Motor neuron (in vitro differentiated cells): ENCODE measurements at places on chromosomes 13 and 19. TPM values are rescaled to one million over a fixed set of nuclear protein-coding genes. Genes with fewer than 3 reads are reported as not detected.

GRCh38 chr13:33494596-33495204, 209.1 kb upstream of the STARD13 start:
- no peak for ATAC-seq

DNA sequence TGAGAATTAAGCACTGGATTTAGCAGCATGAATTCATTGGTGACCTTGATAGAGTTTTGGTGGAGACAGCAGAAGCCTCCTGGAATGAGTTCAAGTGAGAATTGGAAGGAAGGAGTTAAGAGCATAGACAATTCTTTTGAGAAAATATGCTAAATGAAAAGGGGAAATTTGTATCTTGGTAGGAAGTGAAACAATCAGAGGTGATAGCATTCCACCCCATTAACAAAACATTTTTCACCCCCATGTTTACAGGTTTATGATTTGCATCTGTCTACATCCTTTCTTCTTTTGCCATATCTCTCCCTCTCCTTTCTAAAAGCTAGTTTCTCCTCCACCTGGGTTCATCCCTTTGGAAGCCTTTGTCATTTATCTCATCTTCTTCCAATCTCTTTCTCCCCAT, 27.5 kb downstream of the LNX2 start:
- no peak for ATAC-seq

GRCh38 chr19:19741184-19741583, 8.3 kb upstream of the ZNF14 start:
- ATAC-seq = no peak

GRCh38 chr13:103101901-103102300, 35.7 kb upstream of the SLC10A2 start:
- no peak for ATAC-seq

DNA sequence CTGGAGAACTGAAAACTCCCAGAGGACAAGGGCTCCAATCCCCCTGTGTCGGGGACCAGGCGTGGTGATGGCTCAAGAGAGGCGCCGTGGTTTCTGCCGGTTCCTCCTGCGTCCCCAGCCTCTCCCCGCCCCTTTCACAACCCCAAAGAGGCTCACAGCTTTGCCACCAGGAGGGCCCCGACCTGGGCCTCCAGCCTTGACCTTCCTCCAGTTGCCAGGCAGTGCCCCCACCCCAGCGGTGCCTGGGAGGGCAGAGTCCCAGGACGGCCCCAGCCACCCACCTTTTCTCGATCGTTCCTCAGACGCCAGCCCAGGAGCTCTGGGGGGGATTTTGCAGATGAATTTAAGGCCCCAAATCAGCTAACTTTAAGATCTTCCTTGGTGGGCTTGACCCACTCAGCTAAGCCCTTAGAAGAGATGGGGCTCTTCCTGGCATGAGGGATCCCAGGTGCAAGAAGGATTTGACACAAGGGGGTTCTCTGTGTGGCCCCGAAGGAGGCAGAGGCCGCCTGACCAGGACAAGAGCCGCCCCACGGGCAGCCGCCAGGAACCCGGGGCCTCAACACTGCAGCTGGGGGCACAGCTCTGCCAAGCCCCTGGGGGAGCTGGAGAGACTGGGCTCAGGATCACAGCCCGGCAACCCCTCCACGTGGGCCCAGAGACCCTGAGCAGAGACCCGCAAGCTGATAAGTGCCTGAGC, 47.0 kb downstream of the MCF2L start:
- ATAC-seq = no peak

GRCh38 chr13:25080773-25081172, 15.2 kb upstream of the PABPC3 start:
- no peak for ATAC-seq

DNA sequence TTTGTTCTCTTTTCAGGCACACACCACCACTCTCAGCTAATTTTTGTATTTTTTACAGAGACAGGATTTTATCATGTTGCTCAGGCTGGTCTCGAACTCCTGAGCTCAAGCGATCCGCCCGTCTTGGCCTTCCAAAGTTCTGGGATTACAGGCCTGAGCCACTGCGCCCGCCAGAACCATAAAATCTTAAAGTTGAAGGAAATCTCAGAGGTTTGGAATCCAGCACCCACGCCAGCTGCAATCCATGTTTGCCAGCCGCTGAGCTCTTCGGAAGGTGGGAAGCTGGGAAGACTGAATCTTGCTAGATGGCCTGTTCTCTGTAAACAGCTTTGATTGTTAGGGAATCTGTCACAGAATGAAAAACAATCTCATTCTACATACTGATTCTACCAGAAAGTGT, 38.5 kb downstream of the SPATA13 start:
- ATAC-seq = no peak

The CEACAM16 gene
- 0.19 TPM in 1 of 2 replicates, not detected in the other for total RNA-seq

The CEBPG gene
- 95.8 and 104 TPM in 2 replicates for total RNA-seq

The LGALS7B gene
- total RNA-seq = not detected in 2 replicates

The CCL25 gene
- total RNA-seq = not detected in 2 replicates

The AMER2 gene
- 12.4 and 12.6 TPM in 2 replicates for total RNA-seq
